ENCODE measurements at places on chromosomes 2 and 18.

GRCh38 chr2:15918761-15919356 lies 21.5 kb upstream of the MYCN start:
- DNase-seq, result no peak

DNA sequence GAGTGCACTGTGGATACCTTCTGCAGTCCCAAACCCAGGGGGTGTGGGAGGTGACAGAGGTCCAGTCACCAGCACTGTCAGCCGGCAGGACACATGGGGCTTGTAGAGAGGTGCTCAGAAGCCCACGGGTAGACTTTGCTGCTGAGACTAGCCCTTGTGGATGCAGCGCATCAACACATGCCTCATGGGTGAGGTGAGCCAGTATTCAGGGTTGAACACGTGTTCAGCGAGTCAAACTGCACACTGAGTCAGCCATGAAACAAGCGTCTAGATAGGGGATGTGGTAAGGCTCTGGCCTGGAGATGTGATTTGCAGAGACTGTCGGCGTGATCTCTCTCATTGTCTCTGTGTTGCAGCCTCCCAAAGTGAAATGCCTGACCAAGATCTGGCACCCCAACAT lies 35.8 kb upstream of the SCLY start:
- DNase-seq, result no peak

DNA sequence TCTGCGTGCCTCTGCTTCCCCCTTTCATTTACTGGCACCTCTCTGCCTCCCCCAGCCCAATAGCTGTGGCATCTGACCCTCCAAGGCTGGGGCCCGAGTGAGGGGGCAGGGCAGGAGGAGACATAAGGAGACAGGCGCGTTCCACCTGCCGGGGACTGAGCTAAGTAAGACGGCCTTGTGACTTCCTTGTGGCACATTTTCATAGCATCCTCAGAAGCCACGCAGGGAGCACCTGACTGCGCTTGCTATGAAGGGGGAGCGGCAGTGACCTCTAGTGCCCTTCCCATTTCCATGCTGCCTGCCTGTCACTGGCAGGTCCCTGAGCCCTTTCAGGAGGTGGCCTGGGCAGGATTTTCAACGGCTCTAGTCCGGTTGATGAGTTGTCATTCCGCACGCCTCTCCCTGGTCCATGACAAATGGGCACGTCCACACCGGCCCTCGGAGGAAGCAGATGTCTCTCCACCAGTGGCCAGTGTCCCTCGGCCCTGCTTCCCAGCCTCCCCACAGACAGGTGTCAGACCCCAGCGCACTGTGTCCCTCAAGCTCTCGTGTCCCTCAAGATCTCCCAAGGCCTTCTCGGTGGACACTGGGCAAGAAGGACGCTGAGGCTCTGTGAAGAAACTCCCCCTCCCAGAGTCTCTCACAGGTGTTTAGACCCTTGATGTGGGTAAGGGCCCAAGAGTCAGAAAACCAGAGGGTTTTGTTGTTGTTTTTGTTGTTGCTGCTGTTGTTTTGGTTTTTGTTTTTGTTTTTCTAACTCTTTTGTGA lies 42.7 kb downstream of the CYP26B1 start:
- DNase-seq, result no peak

- DNase-seq, result no peak
Measured at GRCh38 chr2:197137231-197137630, 173.3 kb downstream of the ANKRD44 start.

DNA sequence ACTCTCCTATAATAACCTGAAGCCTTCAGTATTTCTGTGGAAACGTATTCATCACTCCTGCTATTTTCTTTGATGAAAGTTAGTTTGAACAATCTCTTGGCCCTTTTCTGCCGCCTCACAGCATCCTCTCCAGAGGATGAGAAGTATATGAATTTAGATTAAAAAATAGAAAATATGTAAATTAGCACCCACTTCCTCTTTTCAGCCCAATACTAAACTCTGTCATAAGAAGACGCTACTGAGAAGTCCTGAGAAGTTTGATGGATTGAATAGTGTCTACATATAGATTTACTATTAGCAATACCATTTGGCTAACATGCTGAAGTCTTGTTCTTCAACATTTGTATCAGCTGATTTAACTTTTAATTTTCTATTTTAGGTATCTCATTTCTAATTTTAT lies 526.4 kb upstream of the SPHKAP start:
- DNase-seq, result no peak

- peak; percentile 46 for DNase-seq
Measured at GRCh38 chr18:24567199-24567598, 106.8 kb downstream of the HRH4 start.

DNA sequence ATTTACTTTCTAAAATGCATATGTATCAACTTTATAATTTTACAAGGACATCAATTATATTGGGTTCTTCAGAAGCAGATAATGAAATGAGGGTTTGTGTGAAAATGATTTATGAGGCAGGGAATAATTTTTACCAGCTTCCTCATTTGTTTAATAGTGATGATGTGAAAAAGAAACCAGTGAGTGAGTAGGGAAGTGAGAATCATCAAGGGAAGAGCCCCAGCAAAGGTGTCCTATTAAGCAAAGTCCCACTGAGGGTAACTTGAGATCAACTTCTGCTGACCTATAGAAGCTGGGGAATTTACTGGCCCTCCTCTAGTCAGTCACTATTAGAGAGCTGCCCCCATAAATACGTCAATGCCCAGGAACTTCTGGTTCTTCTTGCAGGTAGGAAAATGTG lies 266.8 kb upstream of the LYPD1 start:
- DNase-seq, result no peak

DNA sequence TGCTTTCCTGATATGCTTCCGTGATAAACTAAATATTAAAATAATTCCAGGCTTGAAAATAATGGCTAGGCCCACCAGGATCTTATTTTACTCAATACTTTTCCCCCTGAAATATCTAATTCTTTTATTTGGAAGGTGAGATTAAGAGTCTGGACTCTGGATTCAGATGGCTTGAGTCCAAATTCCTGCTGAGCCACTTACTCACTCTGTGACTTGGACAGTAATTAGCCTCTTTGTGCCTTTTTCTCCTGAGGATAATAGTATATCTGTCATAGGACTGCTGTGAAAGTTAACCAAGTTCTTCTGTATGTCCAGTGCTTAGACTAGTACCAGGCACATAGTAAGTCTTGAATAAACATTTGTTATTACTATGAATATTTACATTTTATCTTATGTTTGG lies 127.3 kb upstream of the ERBB4 start:
- peak; percentile 84 for DNase-seq

GRCh38 chr2:14634489-14635390 lies 2.2 kb downstream of the LRATD1 start:
- DNase-seq, result peak; percentile 83
